Retinal pigment epithelial cell (primary cell): ENCODE measurements at places on chromosomes 6 and 20.
A peak's percentile ranks its signal among the peaks of the same experiment; 100 is the strongest.

- no peak for DNase-seq
Measured at GRCh38 chr20:50834599-50835005, 39.7 kb downstream of the BCAS4 start.

- no peak for DNase-seq
Measured at GRCh38 chr6:160051390-160051789, 70.2 kb upstream of the SLC22A1 start.

- DNase-seq, result no peak
Measured at GRCh38 chr6:34616227-34616585, 60.1 kb upstream of the SPDEF start.

GRCh38 chr6:109321752-109322151, 60.5 kb downstream of the CD164 start:
- DNase-seq, result no peak

- DNase-seq, result no peak
Measured at GRCh38 chr6:62891065-62891647, 320.1 kb upstream of the FKBP1C start.

DNA sequence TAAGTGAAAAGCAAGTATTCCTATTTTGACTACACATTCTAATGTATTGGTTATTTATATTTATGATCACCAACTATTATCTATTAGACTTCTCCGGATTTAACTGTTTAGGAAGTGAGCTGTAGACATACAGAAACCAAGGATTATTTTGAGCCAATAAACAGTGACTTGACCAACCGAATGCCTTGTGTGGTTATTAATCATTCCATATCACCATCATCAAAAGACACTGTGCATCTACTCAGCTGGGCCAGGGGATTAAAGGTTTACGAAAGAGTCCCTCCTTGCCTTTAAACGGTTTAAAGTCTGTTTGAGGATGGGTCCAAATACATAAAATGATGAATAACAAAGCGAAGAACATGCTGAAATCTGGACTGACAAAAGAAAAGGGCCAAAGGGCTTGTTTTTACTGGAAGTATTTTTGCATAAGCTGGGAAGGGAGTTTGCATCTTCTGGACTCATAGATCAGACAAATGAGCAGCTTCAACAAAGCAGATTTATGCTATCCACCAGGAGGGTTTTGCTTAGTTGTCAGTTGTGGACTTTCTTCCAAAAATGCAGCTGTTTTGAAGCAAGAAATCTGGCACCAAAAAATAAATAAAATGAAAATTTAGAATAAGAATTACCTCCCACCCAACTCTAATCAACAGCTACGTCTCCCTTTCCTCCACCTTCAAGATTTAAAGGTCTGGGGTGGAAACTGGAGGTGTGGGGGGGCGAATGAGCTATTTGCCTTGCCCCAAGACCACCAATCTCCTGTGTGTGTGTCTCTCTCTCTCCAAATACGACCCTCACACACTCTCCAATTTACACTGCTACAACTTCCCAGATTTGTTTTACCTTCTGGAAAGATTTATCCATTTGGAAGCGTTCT, 33.6 kb upstream of the ID4 start:
- DNase-seq, result peak; percentile 78

GRCh38 chr6:137084865-137085617, 40.3 kb upstream of the IL20RA start:
- DNase-seq, result no peak

DNA sequence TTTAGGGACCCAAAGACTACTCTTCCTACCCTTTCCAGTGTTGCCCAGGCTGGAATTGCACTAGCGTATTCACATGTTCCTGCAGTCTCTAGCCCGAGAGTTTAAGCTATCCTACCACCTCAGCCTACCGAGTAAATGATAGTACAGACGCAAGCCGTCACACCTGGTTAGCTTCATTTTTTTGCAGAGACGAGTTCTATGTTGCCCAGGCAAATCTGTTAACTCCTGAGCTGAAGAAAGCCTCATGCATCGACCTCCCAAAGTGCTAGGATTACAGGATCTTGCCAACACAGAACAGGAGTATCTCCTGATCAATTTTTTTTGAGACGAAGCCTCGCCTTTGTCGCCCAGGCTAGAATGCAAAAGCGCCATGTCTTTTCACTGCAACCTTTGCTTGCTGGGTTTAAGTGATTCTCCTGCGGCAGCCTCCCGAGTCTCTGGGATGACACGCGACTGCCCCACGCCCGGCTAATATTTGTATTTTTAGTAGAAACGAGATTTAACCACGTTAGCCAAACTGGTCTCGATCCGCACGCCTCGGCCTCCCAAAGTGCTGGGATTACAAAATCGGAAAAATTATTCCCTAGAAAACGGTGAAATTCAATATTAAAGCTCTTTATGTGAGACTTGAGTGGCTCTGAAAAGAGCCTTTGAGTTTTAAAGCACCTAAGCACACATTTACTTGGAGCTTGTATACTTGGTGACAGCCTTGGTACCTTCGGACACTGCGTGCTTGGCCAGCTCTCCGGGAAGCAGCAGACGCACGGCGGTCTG, 128.5 kb downstream of the HFE start:
- no peak for DNase-seq

GRCh38 chr6:37241775-37242428, 15.7 kb upstream of the TBC1D22B start:
- no peak for DNase-seq

DNA sequence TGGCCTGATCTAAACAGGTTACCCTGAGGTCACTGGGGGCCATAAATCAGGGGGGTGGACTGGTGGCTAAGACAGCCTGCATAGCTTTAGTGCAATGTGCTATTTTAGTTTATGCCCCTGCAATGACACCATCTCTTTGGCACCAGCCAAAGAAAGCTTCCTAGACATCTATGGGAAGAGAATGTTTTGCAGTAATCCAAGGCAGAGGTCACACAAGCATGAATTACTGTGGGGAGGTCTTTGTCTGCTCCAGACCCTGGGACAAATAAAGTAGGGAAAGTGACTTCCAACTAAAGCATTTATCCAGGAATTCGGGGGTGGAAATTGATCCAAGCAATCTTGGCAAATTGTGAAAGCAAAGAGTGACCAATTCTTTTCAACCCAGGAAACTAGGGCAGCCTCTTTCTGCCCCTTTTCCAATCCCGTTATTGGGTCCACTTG, 5.3 kb downstream of the RIPOR2 start:
- DNase-seq, result peak; percentile 48

DNA sequence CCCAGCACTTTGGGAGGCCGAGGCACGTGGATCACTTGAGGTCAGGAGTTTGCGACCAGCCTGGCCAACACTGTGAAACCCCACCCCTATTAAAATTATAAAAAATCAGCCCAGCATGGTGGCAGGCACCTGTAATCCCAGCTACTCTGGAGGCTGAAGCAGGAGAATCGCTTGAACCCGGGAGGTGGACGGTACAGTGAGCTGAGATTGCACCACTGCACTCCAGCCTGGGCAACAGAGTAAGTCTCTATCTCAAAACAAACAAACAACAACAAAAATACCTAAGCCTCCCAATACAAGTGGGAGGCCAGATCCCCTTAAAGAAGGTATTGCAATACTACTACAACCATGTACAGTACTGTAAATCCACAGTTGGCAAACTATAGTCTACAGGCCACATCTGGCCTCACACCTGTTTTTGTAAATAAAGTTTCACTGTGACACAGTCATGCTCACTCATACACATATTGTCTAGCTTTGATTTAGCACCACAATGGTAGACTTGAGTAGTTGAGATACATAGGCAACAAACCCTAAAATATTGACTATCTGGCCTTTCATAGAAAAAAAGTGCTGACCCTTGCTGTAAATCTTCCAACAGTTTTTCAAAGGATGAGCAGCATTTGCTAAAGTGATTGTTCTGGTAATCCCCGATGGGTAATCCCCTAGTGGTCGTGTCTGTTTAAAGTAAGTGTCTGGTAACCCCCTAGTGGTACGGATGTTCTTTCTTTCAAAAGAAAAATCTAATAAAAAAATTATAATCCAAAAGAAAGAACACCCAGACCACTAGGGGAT, 202.0 kb downstream of the RNGTT start:
- DNase-seq, result no peak

GRCh38 chr6:66538551-66539135, 831.6 kb upstream of the EYS start:
- DNase-seq, result no peak

GRCh38 chr6:133855991-133856370, 32.9 kb upstream of the TCF21 start:
- DNase-seq, result no peak
